ENCODE measurements at places on chromosomes 2 and 18. TPM values are rescaled to one million over a fixed set of nuclear protein-coding genes. Genes with fewer than 3 reads are reported as not detected.

Gene UGT1A10
- total RNA-seq = 0.26 TPM

Gene SPHKAP
- total RNA-seq = not detected

Gene ACOXL
- not detected for total RNA-seq

Gene EMILIN1
- total RNA-seq = not detected

Gene VIT
- not detected for total RNA-seq
